ENCODE measurements at places on chromosomes 6 and 20.

DNA sequence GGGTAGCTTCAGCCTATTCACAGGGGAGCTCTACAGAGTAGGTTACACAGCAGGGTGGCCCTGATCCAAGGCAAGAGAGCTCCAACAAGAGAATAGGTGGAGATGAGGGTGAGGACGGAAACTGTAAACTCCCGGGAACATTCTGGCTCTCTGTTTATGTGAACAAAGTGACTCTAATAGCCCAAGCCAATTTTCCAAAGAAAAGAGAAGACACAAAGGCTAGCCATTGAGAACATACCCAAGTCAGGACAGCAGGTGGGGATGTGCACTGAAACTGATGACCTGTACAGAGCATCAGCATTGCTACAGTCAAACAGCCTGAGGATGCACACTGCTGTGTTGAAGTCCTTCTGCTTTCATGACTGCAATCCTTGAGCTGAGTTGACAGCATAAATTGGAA lies 136.0 kb upstream of the TOP1 start:
- no peak for DNase-seq

- DNase-seq: no peak
Measured at GRCh38 chr20:47051936-47052526, 157.4 kb downstream of the EYA2 start.

GRCh38 chr6:104332364-104332763 lies 527.4 kb downstream of the HACE1 start:
- no peak for DNase-seq

DNA sequence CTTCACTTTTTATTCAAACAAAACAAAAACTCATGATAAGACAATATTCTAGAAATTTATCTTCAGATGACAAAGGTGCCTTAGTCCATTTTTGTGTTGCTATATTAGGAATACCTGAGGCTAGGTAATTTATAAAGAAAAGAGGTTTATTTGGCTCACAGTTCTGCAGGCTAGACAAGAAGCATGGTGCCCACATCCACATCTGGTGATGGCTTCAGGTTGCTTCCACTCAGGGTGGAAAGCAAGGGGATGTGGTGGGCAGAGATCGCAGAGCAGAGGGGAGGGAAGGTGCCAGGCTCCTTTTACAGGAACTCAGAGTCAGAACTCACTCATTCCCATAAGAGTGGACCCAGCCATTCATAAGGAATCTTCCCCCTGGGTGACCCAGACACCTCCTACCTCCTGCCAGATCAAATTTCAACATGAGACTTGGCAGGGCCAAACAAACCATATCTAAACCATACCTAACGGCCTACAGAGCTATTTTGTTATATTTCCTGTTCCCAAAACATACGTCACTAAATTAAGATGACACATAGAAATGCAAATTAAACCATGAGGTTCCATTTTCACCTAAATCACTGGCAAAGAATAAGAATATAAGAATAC lies 26.4 kb downstream of the ABHD12 start:
- DNase-seq: no peak

DNA sequence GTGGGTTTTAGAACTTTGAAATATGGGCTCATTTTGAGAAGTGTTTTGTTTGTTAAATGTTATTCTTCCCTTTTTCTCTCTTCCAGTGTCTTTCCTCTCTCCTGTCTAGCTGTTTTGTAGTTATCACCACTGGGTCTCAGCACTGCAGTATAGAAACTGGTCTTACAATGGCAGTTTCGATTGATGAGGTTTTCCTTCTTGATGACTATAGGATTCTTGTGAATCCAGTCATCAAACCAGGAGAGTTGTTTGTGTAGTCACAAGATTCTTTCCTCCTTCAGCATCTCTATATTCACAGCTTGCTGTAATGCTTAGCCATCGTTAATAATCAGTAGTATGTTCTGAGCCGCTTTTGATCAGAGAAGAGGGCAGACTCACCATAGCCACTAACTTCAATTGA lies 172.3 kb downstream of the OGFRL1 start:
- DNase-seq: no peak

DNA sequence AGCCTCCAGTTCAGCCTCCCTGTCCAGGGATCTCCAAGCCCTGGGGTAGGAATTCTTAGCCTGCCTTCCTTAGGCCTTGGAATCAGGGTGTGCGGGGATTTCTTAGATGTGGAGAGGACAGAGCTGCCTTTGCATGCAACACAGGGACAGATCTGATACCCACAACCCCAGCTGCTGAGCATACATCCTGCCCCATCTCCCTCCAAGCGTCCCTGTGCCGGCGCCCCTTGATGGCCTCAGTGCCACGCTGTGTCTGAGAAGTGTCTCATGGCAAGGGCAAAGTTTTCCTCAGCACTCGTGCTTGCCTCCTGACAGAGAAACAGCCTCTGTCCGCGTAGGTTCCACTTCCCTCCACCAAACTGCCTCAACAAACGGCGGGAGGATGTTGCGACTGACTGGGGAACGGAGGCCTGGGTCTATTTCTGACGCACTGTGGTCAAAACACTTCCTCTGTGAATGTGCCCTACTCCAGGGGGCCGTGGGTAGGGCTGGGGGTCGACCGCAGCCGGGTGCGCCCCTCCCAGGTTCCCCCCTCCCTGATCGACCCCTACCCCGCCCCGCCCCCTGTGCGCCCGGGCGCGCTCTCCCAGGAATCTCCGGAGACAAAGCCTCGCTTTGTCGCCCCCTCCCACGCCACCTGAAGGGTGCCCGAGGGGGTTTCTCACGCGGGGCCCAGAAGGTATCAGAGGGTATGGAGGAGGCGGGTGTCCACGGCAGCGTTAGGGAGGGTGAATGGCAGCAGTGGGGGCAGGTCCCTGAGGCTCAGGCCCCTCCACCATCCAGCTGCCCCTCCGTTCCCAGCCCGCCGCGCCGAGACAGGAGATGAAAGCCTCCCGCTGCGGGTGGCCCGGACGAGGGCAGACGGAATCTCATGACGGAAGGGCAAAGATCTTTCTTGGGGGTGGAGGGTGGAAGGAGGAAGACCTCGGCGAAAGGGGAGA lies 806 bp downstream of the MICAL1 start:
- peak; percentile 81 for DNase-seq

- DNase-seq: no peak
Measured at GRCh38 chr20:59082077-59082740, 39.6 kb upstream of the PRELID3B start.

DNA sequence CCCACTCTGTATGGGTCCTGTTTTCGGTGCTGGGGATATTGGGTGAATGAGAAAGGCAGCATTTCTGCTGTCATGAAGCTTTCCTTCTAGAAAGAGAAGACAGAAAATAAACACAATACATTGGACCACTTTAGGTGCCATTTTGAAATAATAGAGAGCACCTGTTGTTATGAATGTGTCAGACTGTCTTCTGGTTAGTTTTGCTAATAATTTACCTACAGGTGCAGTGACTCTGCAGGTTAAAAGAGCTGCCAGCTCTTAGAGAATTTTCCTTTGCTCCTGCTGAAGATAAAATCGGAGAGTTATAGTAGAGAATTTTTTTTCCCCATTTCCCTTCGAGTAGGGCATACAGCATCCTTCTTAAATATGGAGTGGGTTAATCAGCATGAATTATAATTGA lies 21.9 kb upstream of the GCLC start:
- DNase-seq: no peak

- no peak for DNase-seq
Measured at GRCh38 chr6:141403827-141404226, 728.9 kb upstream of the GJE1 start.

DNA sequence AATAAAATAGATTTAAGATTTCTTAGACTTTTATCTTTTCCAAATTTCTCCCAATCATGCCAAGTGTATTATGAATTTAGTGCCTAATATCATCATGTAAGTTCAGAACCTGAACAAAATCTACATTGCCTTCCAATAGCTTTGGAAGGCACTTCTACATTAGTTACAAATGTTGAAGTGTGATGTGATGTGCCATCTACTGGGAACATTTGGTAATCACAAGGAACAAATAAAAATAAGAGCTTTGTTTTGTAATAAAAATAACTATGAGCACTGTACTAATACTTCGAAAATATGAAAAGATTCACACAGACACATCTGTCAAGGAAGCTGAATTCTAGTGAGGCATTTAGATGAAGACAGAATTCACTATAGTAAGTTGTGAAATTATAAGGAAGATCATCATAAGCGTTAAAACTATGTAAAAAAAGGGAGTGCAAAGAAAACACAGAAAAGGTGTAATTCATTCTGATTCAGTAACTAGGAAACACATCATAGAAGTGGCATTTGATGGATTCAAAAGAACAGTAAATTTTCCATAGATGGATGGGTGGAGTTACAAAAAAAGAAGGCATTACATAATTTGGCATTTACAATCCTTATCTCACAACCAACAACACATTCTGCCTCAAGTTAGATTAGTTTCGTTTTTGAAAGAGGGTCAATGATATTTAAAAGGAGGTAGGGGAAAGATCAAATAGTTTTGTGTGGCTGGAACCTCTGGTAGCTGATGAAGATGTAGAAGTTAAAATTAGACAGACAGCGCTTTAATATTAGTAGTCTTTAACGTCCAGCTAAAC lies 161.0 kb downstream of the ASCC3 start:
- peak; percentile 3 for DNase-seq

DNA sequence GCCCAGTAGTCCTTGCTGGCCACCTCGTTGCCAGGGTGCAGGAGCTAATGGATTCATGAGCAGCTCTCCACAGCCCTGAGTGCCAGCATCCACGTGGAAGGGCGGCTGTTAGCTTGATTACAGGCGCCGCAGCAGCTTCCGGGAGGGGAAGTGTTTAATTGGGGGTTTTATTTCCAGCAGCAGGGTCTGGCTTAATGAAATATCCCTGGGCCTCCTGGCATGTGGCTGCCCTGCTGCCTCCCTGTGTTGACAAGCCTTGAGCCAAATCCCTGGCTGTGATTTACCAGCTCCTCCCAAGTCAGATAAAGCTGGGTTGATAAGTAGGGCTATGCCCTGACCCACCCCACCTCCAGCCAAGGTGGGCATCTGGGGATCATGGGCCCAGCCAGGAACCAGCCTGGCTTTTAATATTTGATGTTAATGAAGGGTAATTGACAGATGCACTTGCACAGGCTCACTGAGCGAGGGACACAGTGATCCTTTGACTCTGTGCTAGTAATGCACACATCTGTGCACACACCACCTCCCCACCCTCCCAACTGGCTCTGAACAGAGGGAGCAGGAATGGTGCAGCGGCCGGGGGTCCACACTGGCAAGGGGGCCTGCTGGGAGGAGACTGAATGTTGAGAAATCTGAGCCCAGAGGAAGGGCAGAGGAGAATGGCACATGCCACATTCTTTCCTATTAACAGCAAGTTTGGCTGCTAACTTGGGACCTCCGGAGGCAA lies 13.6 kb downstream of the GLP1R start:
- DNase-seq: no peak

- DNase-seq: peak; percentile 33
Measured at GRCh38 chr6:45845567-45845966, 170.1 kb downstream of the CLIC5 start.

DNA sequence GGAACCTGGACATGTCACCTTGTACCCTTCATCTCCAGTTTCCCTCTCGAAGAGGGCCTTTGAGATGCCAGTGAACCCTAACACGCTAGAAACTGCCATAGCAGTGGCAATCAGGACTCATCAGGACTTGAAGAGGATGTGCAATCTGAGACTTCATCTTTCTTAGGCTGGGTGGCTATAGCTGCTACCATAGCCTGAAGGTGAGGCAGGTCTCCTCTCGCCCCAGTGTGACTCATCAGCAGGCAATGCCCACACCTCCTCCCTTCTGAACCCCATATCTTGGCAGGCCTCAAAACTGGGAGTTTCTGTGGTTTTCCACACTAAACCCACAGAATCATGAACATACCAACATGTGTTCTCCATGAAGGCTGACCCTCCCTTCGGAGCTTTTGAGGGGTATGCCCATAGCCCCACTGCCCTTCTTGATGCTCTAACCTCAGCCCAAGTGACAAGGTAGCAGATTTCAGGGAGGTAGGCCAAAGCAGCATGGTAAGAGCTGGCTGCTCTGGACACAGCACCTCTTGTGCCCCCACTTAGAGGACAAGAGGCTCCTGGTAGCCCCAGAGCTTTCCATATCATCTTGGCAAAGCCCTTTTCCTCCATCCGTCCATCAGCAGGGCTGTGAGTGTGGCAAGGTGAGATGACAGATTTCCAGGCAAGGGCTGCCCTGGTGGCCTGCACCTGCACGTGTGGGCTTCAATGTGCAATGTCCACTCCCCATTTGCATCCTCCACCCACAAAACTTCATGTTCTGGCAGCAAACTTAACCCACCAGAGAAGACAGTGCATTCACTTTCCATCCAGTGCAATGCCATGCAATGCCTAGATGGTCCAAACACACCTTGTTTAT lies 2.6 kb downstream of the BLCAP start:
- DNase-seq: no peak

GRCh38 chr6:3902871-3903648 lies 53.9 kb downstream of the FAM50B start:
- peak; percentile 72 for DNase-seq

GRCh38 chr6:13695252-13695651 lies 16.4 kb downstream of the RANBP9 start:
- DNase-seq: no peak

GRCh38 chr20:63441136-63442099 lies 31.0 kb downstream of the KCNQ2 start:
- DNase-seq: peak; percentile 81

GRCh38 chr6:12064131-12064530 lies 52.0 kb downstream of the HIVEP1 start:
- DNase-seq: peak; percentile 44

DNA sequence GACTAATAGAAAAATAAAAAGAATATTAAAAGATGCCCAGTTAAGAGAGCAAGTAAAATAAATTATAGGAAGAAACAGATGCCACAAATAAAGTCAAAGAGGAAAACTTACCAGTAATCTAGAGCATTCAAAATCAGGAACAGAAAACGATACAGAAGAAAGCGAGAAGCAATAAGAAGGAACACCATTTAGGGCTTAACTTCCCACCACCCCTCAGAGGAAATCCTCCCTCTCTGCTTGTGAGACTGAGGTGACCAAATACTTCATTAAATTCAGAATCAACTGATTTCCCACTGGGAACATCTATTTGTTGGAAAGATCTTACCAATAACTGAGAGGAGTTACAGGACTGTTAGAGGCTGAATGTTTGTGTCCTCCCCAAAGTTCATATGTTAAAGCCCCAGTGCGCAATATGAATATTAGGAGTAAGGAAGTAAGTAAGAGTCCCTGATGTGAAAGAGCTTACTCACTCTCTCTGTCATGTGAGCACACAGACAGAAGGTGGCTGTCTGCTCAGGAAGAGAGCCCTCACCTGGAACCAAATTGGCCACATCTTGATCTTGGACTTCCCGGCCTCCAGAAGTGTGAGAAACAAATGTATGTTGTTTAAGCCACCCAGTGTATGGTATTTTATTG lies 19.5 kb downstream of the KATNA1 start:
- DNase-seq: peak; percentile 57

GRCh38 chr6:13526727-13527670 lies 39.6 kb upstream of the GFOD1 start:
- DNase-seq: peak; percentile 90

- DNase-seq: no peak
Measured at GRCh38 chr6:39518221-39518620, 195.7 kb upstream of the KCNK16 start.
